Endothelial cell of umbilical vein (primary cell): ENCODE measurements at places on chromosomes 1 and 21.

DNA sequence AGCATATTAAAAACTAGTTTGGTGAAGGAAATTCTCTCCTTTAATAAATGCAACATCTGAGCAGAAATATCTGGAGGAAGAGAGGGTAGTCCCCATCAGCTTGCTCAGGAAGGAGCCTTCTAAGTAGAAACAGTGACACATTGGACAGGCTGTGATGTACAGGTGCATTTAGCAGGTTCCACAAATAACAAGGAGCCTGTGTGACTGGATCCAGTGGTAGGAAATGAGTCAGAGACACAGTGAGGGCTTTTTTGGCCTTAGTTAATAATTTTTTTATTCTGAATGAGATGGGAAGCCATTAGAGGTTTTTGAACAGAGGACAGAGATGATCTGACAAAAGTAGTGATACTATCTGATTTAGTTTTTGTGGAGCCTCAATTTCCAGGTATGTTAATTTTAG is 738.9 kb upstream of the PTBP2 start:
- no peak for DNase-seq

- DNase-seq, result peak; percentile 49
Measured at GRCh38 chr1:234114648-234115307, 210.3 kb downstream of the SLC35F3 start.

DNA sequence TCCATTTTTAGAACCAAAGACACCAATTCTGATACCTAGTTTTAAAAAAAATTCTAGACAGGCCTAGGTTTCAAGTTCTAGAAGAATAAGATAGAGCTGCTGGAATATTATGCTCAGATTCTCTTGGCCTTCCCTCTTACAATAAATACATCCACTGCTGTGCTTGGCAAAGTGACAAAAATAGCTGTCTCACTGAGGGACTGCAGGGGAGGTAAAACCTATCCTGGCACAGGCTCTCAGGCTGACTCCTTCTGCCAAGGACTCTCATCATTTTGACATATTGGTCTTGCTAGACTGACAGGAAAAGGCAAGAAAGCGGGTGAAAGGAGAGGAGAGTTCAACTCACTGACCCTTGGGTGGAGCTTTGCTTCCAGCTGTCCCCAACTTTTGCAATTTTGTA is 197.0 kb upstream of the LHX8 start:
- no peak for DNase-seq

DNA sequence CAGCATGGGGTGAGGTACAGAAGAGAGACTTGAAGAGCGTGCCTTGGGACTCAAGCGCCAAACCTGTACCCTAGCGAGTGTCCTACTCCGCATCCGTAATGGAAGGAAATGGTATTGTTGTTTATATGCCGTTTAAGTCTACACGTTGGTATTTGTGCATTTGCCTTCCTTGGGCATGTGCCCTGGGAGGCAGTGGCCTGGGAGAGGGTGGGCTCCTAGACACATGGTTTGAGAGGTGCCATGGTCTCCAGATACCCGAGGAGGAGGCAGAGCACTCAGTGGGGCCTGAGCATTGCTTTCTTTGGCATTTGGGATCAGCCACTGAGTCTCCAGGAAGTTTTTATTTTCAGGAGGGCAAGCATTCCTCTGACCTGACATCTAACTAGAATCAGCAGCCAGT is 6.5 kb downstream of the ZNF672 start:
- no peak for DNase-seq

- no peak for DNase-seq
Measured at GRCh38 chr21:31268090-31268489, 76.0 kb downstream of the TIAM1 start.

GRCh38 chr1:5502311-5503194 is 489.7 kb downstream of the NPHP4 start:
- DNase-seq, result no peak

DNA sequence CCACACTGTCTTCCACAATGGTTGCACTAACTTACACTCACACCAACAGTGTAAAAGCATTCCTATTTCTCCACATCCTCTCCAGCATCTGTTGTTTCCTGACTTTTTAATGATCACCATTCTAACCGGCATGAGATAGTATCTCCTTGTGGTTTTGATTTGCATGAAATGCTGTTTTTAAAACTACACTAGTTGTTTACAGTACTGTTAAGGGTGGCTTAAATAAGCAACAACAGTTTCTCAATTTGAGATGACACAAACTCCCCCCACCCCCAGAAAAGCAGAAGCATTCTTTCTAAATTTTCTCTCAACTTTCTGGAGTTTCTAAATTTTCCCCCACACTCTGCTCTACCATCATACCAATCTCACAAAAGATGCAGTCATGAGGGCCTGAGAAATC is 7.1 kb upstream of the SLAMF7 start:
- DNase-seq, result no peak

GRCh38 chr1:109935451-109935900 is 24.8 kb downstream of the CSF1 start:
- no peak for DNase-seq

DNA sequence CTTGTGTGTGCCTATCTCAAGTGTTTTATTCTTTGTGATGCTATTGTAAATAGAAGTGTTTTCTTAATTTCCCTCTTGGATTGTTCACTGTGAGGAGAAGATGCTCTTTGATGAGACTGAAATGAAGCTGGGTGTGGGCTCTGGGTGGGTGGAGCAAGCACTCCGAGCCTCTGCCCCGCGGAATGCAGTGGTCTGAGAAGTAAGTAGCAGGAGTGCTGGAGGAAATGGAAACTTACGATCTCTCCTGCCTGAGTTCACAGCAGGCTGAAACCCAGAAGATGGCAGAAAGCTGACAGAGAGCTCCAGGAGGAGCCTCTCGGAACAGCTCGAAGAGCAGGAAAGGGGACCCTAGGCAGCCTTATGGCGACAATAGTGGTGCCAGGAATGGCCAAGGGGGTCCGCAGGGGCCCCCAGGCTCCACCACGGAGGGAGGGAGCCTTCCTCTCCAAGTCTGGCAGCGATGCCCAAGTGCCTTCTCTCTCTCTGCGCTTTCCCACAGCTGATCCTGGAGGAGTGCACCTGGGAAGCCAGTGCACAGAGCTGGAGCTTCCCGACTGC is 126.8 kb upstream of the COL6A1 start:
- DNase-seq, result no peak
